ENCODE measurements at places on chromosomes 16 and 17.

DNA sequence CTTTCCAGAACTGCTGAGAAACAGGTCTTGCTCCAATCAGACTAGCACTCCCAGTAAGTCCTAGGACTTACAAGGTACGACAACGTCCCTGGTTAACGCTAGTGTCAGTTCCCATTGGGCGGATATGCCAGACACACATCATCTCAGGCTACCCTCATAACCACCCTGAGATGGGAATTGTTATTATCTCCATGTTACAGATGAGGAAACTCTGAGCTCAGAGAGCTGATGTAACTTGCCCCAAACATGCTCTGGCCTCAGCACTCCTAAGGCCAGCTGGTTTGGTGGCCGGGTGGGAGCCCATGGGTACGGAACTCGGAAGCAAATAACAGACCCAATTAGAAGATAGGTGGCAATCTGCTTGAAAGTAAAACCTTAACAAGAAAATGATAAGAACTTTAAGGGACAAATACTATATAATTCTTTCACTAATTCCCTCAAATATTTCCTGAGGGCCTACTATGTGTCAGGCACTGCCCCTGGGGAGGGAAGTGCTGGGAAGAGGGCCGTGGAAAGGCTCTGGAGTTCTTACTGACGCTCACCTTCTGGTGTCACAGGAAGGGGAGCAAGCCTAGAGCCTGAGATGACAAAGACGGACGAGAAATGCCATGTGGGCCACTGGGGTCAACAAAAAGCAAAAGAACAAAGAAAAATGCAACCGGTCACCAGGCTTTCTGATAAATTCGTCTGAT is 6.9 kb downstream of the CREBBP start:
- DNase-seq: no peak

- DNase-seq: no peak
Measured at GRCh38 chr16:397736-398332, 835 bp downstream of the NME4 start.

- DNase-seq: no peak
Measured at GRCh38 chr17:45172541-45173286, 11.0 kb downstream of the HEXIM2 start.

DNA sequence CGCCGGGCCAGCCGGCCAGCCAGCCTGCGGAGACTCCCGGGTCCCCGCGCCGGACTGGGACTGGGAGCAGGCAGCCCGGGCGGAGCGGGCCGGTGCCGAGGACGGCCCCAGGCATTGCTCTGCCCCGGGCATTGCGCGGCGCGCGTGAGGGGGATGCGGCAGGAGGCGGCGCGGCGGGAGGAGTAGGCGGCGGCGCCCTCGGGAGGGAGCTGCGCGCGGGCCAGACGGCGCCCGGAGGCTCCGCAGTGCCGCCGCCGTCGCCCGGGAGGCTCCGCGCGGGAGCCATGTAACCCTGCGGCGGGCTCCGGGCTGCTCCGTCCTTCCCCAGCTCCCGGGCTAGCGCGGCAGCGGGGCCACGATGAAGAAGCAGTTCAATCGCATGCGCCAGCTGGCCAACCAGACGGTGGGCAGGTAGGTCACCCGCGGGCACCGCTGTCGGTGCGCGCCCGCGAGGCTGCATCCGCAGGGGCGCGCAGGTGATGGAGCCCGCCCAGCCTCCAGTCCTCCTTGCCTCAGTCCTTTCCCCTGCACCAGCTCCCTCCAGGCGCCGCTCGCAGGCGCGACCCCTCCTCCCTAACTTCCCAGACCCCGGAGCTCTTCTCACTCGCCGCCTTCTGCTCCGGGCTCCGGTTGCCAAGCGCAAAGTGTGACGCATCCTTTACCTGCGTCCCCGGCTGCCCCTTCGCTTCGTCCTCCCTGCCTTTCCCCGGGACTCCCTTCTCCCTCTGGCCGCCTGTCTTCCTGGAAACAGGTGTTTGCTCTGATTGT is at the start of gene ARHGAP44:
Gene ARHGAP44, plus strand, starts transcription at position 18 of the 768 bp plus-strand sequence. Its CDS starts 341 bp downstream, at position 359.
- DNase-seq: no peak

DNA sequence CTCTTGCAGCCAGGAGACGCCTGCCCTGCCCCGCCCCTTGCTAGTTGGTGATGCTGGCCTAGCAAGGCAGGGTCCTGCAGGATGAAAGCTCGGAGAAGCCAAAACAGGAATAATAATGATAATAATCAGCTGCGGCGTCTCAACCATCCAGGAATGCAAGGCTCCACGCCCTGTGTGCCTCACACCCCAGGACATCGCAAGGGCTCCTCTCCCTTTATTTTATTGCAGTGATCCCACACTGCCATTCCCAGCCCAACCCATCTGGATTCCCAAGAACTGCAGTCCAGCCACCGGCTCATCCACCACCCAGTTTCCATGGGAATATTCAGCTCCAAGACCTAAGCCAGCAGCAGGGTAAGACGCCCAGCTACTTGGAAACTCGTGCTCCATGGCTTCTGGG is 21.0 kb upstream of the ZNF652 start:
- DNase-seq: no peak

- DNase-seq: no peak
Measured at GRCh38 chr16:26710450-26710849, 356.3 kb upstream of the C16orf82 start.

DNA sequence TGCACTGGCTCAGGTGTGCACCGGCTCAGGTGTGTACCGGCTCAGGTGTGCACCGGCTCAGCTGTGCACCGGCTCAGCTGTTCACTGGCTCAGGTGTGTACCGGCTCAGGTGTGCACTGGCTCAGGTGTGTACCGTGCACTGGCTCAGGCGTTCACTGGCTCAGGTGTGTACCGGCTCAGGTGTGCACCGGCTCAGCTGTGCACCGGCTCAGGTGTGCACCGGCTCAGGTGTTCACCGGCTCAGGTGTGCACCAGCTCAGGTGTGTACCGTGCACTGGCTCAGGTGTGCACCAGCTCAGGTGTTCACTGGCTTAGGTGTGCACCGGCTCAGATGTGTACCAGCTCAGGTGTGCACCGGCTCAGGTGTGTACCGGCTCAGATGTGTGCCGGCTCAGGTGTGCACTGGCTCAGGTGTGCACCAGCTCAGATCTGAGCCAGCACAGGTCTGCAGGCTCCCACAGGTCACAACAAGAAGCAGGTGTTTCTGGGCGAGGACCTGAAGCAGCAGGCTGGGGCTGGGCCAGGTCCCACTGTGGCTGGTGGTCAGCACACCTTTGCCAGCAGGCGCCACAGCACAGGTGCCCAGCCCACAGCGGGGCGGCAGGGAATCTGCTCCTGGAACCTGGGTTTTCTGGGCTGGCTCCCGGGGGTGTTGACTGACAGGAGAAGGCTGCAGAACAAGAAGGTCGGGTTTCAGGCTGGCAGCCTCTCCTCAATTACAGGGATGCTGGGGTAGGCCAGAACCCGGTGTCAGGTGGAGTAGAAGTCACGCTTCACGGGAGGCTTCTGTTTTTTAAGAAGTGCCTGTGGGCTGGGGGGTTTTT is 17.2 kb downstream of the METRNL start:
- no peak for DNase-seq

GRCh38 chr17:71547904-71548303 is 572.9 kb upstream of the SOX9 start:
- no peak for DNase-seq

DNA sequence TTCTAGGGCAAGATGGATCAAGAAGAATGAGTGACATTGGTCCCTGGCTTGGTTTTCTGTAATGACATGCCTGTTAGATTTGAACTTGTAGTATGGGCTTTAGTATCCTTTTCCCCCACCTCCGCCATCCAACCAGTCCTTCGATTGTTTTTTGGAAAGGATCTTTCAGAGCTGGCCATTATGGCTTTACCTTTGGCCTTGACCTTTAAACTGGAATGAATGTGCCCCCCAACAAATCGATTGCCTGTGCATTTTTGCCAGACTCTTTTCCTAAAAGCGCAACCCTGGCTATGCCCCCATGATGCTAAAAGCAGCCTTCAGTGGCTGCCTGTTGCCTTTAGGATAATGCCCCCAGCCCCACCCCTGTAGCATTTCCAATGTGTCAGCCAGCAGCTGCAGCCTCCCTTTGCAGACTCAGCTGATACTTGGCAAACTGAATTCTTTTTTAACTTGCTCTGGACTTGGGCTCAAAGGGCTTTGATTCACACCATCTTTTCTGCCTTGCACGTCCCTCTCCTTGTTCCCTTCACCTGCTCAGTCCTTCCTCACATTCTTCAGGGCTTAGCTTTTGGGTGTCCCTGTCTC is 4.0 kb downstream of the GPRC5C start:
- DNase-seq: no peak

GRCh38 chr17:77242118-77242851 is 101.5 kb downstream of the SEC14L1 start:
- no peak for DNase-seq

- DNase-seq: no peak
Measured at GRCh38 chr16:57725151-57725550, 10.4 kb upstream of the KATNB1 start.

DNA sequence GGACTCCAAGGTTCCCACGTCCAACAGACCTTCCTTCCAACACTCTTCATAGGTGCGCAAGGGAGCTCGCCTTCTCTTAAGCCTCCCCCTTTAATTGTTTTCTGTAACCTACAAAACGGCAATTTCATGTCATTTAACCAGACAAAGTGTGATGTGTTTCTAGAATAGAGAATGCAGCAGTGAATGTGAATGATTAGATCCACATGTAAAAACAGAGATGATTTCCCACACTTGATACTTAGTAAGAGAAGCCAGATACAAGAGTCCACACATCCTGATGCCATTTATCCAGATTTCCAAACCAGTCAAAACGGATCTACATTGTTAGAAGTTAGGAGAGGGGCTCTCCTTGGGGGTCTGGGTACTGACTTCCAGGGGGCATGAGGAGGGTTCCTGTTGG is 89.3 kb downstream of the IRF8 start:
- no peak for DNase-seq

DNA sequence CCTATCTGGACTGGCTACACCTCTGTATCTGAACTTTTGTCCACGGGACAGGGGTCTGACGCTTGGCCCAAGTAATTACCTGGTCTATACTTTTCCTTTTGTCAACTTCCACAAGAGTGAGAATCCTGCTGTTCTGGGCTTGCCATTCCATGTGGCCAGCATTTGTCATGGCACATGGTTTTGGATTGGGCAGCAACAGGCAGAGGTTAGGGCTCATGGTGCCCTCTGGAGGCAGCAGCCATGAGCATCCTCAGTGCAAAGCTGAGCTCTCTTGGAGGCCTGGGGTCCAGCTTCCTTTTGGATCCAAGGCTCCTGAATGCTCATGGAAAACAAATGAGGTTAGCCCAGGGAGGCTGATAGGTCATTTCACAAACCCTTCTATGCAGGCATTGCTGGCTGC is 7.5 kb upstream of the EDC4 start:
- DNase-seq: no peak
